Thyroid gland (tissue), 4 donors: ENCODE measurements at places on chromosomes 5 and 9.

- no peak for DNase-seq
These were observed 181.2 kb downstream of the PIK3R1 start for GRCh38 chr5:68396722-68397121.

GRCh38 chr9:135512904-135513303, 8.3 kb upstream of the LCN1 start:
- no peak for DNase-seq

- no peak for DNase-seq
These were observed 93.5 kb upstream of the ATG10 start for GRCh38 chr5:81878333-81878732.

DNA sequence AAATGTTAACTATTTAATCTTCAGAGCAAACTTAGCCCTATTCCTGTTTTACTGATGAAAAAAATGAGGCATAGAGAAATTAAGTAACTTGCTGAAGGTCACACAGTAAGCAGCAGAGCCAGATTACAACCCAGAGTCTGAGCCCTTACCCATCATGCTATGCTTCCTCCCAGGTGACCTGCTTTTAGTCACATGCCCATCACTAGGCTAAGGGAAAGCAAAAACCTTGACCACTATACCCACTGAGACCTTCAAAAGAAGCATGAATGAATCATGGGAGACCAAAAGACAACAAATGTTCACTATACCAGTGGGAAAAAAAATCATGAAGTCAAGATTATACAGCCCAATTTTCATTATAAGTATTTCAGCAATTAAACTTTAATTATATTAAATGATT, 5.3 kb upstream of the HAUS6 start:
- no peak for DNase-seq

DNA sequence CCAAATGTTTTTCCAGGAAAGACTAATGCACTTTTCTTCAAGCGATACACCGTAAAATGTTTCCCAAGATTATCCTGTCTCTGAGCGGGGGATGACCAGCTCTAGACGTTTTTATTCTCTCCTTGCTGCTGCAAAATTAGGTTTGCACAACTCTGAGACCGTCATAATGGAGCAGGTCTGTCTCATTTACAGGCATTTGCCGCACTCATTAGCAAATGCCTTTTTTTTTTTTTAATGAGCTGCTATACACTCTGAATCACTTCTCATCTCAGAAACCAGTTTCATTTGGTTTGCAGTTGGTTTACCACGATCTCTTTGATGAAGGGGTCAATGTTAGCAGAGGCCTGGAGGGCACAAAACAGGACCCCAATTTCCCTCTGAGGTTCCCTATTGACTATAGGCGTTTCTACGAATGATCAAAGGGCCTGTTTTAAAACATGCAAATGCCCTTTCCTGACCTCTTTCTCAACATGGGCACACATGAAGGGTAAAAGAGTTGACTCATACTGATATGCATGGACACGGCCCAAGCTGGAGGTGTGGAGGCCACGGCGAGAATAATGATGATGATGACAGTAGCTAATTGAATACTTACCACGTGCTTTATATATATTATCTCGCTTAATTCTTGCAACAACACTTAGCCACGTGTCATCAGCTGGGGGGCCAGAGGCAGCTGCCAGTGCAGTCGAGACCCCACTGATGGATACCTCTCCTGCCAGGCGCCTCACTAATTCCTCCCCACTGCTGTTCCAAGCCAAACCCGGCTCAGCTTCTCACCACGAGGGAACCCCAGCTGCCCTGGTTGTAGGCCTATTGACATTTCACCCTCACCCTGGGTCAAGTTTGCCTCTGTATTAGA, 89.9 kb upstream of the PTCH1 start:
- DNase-seq = no peak

- peak; percentile 64 for DNase-seq
These were observed 13.0 kb downstream of the SLC25A25 start for GRCh38 chr9:128081056-128081455.

- DNase-seq = no peak
These were observed 1926.3 kb upstream of the WWC1 start for GRCh38 chr5:166365164-166365563.

DNA sequence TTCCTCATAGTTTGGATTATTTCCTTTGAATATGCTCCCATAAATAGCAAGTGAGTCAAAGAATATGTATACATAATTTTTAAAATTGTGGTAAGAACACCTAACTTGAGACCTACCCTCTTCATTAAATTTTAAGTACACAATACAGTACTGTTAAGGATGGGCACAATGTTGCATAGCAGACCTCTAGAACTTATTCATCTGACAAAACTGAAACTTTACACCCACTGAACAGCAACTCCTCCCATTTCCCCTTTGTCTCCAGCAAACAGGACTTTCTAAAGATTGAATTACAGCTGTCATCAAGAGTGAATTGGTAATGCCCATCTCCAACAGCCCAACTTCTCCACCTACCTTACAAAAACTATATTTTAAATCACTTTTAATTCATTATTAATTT, 388.9 kb downstream of the HTR1A start:
- no peak for DNase-seq

DNA sequence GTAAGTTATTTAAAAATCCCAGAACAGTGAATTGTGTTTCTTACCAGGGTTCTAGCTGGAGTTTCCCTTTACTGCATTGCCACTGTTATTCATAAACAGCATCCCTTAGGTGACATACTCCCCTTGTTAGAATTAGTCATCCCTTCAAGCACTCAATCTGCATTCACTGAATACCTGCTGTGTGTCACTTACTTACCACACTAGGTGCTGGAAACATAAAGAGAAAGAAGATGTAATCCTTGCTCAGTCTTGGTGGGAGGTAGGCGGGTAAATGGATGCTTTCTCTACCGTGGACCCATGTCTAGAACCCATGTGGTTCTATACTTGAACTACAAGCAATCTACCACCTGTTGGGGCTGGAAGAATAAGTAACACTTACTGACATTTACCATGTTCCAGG, 371.6 kb downstream of the KDM4C start:
- DNase-seq = no peak

DNA sequence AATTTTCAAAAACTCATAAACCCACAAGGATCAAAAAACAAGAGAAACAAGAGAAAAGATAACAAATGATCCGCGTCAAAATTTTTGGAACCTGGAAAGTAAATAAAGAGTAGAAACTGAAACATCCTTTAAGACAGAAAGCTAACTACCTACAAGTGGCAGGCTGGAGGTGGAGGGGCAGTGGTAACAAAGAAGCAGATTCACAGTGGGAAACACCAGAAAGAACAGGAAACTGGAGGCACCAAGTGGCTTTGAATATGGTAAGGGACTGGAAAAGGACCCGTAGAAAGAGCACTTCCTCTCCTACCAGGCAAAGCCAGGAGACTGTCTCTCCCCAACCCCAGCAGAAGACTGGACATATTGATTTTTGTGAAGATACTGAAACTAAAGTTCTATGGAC, 100.6 kb upstream of the TARS1 start:
- DNase-seq = no peak

- no peak for DNase-seq
These were observed 115.6 kb upstream of the RETREG1 start for GRCh38 chr5:16732356-16732755.

DNA sequence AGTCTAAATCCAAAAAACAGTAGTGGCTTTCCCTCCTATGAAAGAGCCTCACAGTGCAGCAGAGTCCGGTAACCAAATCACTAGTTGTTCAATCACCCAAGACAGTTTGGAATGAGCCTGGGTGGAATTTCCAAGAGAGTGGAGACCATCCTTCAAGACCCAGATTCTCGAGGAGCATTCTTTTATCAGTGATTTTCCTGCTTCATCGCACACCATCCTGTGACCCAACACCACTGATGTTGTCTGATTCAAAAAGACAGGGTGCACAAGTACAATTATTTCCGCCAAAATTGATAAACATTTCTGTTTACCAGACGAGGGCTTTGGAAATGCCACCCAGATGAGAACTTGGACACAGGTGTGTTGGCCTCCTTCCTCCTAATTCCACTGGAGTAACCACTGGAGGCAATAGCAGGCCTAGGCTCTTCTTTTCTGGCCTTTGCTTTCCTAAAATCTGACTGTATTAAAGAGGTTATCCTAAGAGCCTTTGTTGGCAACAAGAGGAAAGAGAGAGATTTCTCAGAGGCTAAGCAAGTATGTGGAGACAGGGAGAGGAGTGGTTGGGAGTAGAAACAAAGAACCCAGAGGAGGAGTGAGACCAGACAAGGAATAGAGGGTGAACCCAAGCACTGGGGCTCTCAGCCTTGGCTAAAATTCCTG, 56.3 kb upstream of the S1PR3 start:
- DNase-seq = no peak

DNA sequence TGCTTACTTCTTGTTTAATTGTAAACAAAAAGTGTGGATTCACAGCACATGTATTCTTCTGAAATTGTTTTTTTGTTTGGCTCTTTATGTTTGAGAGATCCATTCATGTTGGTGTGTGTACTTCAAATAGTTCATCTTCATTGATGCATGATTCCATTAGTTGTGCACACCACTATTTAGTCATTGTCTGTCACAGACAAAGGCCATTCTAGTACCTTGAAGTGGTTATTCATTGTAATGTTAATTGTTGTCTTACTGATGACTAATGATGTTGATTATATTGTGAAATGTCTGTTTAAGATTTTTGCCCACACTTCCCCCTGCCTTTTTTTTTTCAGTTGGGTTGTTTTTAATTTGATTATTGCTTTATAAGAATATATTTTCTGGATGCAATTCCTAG, 391.3 kb downstream of the DIRAS2 start:
- DNase-seq = no peak

GRCh38 chr5:172775326-172776234, 4.6 kb upstream of the DUSP1 start:
- peak; percentile 58 for DNase-seq

GRCh38 chr9:3585606-3586005, 59.8 kb upstream of the RFX3 start:
- DNase-seq = no peak

DNA sequence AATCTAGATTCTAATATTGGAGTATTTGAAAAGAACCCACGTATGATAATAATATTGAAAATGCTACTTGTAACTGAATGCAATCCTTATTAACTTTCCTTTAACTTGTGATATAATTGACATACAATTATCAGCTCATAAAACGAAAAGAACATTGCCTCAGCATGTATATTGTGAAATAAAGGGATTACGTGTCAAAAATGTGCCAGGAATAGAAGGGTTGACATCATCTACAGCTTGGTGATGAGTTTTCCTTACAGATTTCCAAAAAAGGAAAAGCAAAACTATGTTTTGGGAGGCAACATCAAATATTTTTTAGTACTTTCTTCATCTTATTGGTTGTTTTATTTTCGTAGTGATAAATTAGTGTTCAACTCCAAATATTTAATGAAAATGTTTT, 266.0 kb upstream of the PTGER4 start:
- no peak for DNase-seq
